ENCODE measurements at places on chromosomes 2 and 18. TPM values are rescaled to one million over a fixed set of nuclear protein-coding genes. Genes with fewer than 3 reads are reported as not detected.

DNA sequence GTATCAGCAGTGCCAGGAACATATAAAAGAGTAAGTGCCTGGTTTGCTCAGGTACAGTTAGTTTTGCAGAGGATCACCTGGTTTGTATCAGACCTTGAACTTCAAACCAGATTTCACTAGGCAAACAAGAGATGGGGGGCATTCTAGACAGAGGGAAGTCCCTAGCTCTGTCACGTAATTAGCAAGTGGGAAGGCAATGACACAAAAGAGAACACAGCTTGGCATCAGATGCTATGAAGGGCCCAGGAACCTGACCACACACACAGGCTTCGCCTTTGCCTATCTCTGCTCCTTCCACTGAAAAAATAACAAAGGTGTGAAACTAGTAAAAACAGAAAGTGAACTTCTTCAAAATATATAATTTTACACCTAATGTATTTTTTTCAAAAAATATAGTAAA is 62.6 kb downstream of the CERKL start:
- H3K4me1 ChIP-seq, result no peaks in the 10 kb centered on the region
- H3K27ac ChIP-seq, result no peak overlapping the region
- H3K4me3 ChIP-seq, result no peak overlapping the region
- no peaks in the 10 kb centered on the region for H3K36me3 ChIP-seq

DNA sequence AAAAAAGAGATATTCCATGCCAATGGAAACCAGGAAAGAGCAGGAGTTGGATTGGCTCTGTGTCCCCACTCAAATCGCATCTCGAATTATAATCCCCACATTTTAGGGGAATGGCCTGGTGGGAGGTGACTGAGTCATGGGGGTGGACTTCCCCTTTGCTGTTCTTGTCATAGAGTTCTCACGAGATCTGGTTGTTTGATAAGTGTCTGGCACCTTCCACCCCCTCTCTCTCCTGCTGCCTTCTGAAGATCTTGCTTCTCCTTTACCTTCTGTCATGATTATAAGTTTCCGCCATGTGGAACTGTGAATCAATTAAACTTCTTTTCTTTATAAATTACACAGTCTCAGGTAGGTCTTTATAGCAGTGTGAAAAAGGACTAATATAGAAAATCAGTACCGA is 355.6 kb downstream of the NBAS start:
- H3K4me3 ChIP-seq, result no peak overlapping the region
- DNase-seq, result no peak
- no peak overlapping the region for H3K27ac ChIP-seq
- no peaks in the 10 kb centered on the region for H3K4me1 ChIP-seq

GRCh38 chr2:122070241-122070731 is 314.8 kb downstream of the TSN start:
- H3K4me3 ChIP-seq, result no peak overlapping the region
- no peak overlapping the region for H3K27ac ChIP-seq
- H3K27me3 ChIP-seq, result no peaks in the 10 kb centered on the region
- no peak for DNase-seq
- no peaks in the 10 kb centered on the region for H3K4me1 ChIP-seq
- H3K36me3 ChIP-seq, result no peaks in the 10 kb centered on the region

- no peak for DNase-seq
- no peak overlapping the region for H3K4me3 ChIP-seq
- H3K27ac ChIP-seq, result no peak overlapping the region
- peaks cover 7% of the 10 kb centered on the region for H3K4me1 ChIP-seq
- H3K27me3 ChIP-seq, result no peaks in the 10 kb centered on the region
These were observed 58.7 kb downstream of the AFTPH start for GRCh38 chr2:64582774-64583340.

GRCh38 chr2:227301523-227301922 is 23.5 kb upstream of the MFF start:
- H3K27ac ChIP-seq, result no peak overlapping the region
- H3K4me1 ChIP-seq, result peaks cover 3% of the 10 kb centered on the region
- H3K4me3 ChIP-seq, result no peak overlapping the region
- H3K36me3 ChIP-seq, result no peaks in the 10 kb centered on the region
- no peaks in the 10 kb centered on the region for H3K27me3 ChIP-seq
- no peak for DNase-seq

RAMP1 gene
- 80.1 TPM for polyA plus RNA-seq

TRIM54 gene
- polyA plus RNA-seq, result 0.31 TPM
